AG10803 (cell line): ENCODE measurements at places on chromosomes 5 and 9.

GRCh38 chr5:174303035-174303434, 257.5 kb downstream of the NSG2 start:
- no peak for DNase-seq

DNA sequence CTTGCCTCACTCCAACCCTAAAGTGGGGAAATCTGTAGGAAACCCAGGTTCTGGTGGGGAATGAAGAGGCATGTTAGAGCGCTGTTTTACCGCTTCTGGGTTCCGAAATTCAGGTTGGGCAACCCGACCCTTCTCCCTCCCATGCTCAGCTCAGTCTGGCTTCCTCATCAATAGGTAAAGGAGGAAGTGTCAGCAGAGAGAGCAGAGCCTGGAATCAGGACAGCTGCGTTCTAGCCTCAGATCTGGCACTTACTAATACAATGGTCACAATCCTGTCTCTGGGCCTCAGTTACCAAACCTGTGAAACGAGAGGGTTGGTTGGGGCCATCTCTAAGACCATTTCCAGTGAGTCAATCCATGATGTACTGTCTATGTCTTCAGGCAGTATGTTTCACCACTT, 16.2 kb upstream of the TNIP1 start:
- DNase-seq, result no peak

DNA sequence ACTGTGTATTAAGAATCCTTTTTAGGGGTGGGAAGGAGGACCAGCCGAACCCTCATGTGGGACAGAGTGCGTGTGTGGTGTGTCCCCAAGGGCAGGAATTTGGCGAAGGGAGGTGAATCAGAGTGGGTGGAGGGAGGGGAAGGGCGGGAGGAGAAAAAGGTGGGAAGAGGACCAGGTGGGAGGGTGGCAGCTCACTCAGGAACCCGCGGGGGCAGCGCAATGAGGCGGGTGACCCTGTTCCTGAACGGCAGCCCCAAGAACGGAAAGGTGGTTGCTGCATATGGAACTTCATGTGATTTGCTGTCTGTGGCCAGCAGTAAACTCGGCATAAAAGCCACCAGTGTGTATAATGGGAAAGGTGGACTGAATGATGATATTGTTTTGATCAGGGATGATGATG, 8.8 kb upstream of the POLR1E start:
- DNase-seq, result no peak

DNA sequence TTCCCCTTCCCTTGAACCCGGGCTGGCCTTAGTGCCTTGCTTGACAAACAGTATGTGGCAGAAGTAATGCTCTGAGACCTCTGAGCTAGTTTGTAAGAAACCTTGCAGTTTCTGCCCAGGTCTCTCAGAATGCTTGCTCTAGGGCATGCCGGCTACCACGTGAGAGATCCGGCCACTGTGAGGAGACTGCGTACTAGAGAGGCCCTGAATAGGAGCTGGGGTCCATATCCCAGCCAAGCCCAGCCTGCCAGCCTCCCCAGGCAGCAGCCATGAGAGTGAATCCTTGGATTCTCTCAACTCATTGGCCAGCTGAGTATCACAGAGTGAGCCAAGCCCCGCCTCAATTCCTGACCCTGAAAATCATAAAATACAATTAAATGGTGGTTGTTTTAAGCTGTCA, 16.0 kb upstream of the COL15A1 start:
- DNase-seq, result no peak

- peak; percentile 57 for DNase-seq
Observed at GRCh38 chr5:96940586-96940985, 4.7 kb downstream of the LNPEP start.

GRCh38 chr5:174457141-174457678, 267.2 kb upstream of the MSX2 start:
- no peak for DNase-seq

- DNase-seq, result no peak
Observed at GRCh38 chr5:106865279-106865678, 805.5 kb downstream of the EFNA5 start.

DNA sequence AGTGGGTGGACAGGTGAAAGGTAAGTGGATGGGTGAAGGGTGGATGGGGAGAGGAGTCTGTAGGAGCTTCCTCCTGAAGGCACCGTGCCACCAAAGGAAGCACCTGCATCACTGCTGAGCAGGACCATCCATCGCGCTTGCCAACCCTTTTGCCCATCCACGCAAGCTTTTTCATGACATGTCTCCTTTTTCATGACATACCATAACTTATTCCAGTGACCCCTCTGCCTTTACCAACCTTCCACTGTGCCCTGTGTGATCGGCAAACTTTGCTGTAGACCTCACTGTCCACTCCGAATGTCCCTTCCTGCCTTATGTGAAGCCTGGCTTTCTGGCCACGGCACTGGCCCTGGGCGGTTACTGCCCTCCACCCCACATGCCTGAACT, 13.4 kb downstream of the FLT4 start:
- no peak for DNase-seq

DNA sequence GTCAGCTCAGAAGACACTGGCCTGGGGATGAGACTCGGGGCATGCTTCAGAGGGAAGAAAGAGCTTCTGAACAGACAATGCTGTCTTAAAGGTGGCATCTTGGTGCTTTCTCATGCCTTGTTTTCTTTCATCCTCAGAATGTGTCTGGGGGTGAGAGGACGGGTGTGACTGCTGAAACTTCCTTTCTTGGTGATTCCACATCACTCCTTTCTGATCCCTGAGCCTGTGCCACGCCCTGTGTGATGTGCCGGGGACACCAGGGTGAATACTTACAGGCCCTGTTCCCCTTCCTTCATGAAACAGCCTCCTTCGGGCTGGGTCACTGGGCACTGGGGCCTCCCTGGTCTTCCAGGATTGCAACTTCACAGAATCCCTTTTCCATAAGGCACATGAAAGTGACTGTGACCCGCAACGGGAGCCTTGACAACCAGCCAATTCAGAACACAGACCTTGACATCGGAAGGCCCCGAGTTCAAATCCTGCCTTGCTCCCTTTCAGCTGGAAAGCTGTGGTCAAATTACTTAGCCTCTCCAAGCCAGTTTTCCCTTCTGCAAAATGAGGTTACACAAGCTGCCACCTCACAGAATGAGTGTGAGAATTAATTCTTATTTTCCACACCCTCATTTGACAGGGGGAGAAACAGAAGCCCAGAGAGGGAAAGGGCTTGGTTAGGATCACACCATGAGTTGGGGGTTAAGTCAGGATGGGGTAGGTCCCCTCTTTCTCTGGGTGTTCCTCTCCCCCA, 44.1 kb upstream of the IL17B start:
- no peak for DNase-seq

- DNase-seq, result peak; percentile 73
Observed at GRCh38 chr5:9239071-9239470, 306.8 kb downstream of the SEMA5A start.

GRCh38 chr5:3658929-3659328, 63.3 kb downstream of the IRX1 start:
- DNase-seq, result no peak

GRCh38 chr9:94173632-94174031, 85.5 kb upstream of the ZNF169 start:
- DNase-seq, result no peak

DNA sequence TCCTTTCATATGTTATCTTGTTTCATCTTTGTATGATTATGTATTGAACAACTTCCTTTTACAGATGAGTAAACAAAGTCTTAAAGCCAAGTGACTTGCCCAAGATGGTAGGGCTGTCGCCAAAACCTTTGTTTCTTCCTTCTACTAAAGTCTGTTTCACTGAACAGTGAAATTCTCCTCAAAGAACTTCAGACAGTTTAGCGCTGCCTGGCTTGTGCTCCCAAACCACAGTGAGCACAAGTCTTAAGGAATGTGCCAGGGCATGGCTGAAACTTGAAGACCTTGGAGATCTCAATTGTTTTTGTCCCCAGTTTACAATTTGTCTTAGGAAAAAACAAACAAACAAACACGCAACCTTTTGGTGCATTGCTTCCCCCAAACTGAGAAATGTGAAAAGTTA, 273.5 kb downstream of the CRB2 start:
- DNase-seq, result peak; percentile 10

GRCh38 chr9:134189470-134190231, 25.3 kb upstream of the RNU6ATAC start:
- no peak for DNase-seq

DNA sequence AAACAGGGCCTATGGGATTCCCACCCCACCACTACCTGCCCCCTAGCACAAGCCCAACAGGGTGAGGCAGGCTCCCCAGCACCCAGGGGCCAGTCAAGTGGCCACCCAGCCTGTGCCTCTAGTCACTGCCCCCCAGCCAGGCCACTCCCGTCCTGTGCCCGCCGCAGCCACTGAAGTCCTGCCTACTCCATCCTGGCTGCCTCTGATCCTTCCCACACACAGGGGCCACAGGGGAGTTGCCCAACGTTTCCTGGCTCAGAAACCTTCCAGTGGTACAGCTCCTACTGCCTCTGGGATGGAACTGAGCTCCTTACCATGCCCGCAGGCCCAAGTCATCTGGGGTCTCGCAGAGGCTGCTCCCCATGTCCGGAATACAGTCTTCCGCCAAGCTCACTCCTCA, 70.2 kb upstream of the STXBP1 start:
- DNase-seq, result peak; percentile 78

- DNase-seq, result no peak
Observed at GRCh38 chr5:64615895-64616294, 74.4 kb upstream of the SHISAL2B start.

DNA sequence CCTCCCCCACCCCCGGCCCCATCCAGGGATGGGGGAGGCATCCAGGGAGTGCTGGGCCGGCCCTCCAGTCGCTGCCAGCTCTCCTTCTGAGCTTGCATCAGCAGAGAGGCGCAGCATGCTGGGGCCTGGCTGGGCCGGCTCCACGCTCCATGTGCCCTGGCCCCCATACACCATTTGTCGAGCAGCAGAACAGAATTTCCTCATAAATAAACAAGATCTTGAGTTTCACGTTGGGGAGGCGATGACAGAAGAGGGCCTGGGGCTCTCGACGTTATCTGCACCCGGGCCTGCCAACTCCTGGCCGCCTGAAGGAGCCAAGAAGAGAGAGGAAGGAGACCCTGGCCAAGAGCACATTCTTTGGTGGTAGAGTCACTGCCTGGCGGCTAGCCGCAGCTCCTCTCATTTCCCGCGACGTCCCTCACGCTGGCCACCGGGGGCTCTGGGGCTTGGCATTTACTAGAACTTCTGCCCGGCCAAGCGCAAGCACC, 177.0 kb downstream of the FGF18 start:
- DNase-seq, result peak; percentile 37

GRCh38 chr5:120630550-120630949, 166.4 kb downstream of the PRR16 start:
- no peak for DNase-seq

- no peak for DNase-seq
Observed at GRCh38 chr5:7868427-7868772, 431 bp downstream of the FASTKD3 start.

- no peak for DNase-seq
Observed at GRCh38 chr5:103057208-103058130, 62.5 kb downstream of the GIN1 start.

- DNase-seq, result no peak
Observed at GRCh38 chr9:10721301-10721700, 108.5 kb upstream of the PTPRD start.

- DNase-seq, result no peak
Observed at GRCh38 chr5:89844548-89844947, 565.0 kb downstream of the CETN3 start.

GRCh38 chr9:16012621-16013020, 459.8 kb downstream of the CCDC171 start:
- no peak for DNase-seq

GRCh38 chr5:172647352-172648012, 6.4 kb downstream of the NEURL1B start:
- no peak for DNase-seq

GRCh38 chr5:13540168-13540750, 404.2 kb downstream of the DNAH5 start:
- DNase-seq, result no peak

DNA sequence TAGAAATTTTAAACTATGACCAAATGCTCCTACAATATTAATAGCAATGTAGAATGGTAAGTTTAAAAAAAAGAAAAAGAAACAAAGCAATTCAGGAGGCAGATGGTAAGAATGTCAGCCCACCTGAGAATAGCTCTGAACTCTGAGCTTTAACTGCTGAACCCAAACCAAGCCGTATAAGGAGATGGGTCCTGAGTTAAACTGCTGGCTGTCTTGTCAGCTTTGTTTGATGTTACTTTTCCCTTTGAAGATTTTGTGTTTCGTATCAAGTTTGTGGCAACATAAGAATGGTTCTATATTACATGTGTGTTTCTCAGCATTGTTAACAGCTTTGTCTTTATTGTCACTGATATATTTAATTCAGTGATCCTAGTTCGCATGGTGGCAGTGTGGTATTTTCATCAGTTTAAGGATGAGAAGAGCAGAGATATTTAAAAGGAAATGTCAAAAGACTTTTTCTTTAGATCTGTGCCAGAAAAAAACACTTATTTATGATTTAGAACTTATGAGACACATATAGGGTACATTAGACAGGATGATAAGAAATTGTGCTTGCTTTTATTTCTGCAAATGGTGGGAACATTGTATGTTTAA, 390.1 kb downstream of the CCDC171 start:
- no peak for DNase-seq

GRCh38 chr5:158170060-158170459, 311.1 kb upstream of the CLINT1 start:
- no peak for DNase-seq
